ENCODE measurements at places on chromosomes 7 and 10.

GRCh38 chr10:44234483-44234875 lies 150.4 kb downstream of the CXCL12 start:
- DNase-seq, result no peak

DNA sequence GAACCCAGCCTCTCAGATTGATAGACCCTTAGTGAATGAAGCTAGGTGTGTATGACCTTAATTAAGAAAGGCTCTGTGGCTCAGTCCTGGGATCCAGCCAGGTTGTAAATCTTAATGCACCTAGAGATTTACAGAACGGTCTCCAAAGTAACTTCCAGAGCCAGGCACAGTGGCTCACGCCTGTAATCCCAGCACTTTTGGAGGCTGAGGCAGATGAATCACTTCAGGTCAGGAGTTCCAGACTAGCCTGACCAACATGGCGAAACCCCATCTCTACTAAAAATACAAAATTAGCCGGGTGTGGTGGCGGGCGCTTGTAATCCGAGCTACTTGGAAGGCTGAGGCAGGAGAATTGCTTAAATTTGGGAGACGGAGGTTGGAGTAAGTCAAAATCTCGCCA lies 24.3 kb downstream of the CALHM2 start:
- DNase-seq, result no peak

DNA sequence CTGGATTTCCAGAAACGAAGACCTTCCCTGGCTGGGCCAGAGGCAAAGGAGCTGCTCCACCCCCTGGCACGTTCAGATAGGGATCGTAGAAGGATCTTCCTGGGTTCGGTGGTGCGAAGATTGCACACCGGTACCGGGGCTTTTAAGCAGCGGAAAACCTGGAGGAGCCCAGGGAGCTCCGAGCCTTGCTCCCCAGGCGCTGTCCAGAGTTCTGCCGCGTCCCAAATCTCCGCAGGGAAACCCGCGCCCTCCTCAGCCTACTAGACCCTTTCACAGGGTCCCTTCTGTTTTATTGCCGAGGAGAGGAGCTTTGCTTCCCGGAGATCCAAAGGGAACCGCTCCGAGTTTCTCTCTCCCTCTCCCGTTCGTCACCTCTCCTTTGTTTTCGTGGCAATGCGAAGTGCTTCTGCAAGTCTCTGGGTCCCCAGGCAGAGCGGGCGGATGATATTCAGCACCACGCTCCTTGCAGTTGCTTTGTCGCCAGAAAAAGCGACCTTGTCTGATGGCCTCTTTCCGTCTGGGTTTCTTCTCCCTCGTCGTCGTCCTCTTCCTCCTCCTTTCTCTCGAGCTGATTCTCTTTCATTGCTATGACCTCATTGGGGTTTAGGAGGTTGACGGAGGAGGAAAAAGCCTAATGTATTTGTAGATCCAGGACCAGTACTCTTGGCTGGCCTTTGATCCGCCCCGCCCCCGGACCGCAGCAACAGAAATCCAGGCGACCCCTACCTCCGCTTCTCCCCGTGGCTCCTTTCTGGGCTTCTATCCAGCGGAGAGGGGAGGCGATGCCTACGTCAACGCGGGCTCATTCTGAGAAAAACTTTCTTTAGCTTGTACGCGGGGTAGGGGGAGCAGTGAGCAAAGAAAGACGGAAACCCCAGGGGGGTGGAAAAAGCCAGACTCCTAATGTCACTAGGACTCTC lies at the start of gene TMEM196:
TMEM196 (minus strand) TSS at position 777 of the 920 bp plus-strand sequence. CDS start 921 bp downstream, outside the sequence.
- peak; percentile 29 for DNase-seq

DNA sequence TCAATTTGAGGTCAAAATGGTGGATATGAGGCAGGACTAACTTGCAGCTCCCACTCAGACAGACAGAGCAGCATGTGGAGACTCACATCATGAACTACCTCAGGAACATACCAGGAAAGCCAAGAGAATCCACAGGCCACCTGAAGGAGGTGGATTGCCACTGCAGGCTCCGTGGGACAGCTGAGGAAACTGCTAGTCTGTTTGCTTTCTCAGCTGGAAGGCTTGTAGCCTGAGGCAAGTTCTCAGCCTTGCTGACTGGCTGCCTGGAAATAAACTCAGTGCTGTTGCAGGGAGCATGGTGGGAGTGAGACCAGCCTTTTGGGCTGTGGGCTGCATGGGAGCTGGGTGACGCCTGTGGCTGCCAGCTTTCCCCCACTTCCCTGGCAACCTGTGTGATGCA lies 202.9 kb downstream of the ZNF248 start:
- DNase-seq, result no peak

DNA sequence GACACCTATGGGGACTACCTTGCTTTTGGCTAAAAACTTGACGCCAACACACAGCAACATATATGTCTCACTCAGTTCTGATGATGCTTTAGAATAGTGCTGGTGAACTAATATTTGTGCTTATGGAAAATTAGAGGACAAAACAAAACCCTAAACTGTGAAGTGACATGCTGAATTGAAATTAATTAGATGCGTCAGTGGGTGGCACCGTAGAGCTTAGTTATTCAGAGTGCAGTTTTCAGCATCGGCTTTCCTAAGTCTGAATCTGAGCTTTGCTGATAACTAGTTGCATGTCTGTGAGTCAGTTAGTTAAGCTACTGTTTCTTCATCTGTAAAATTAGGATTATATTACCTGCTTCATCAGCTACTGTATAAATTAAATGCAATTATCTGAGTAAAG lies 245.0 kb upstream of the SORCS1 start:
- DNase-seq, result no peak

GRCh38 chr10:99612167-99612831 lies 7.9 kb downstream of the SLC25A28 start:
- peak; percentile 16 for DNase-seq
